ENCODE measurements at places on chromosomes 5 and 9.

GRCh38 chr5:80048084-80048780, 13.1 kb downstream of the THBS4 start:
- no peak for DNase-seq

DNA sequence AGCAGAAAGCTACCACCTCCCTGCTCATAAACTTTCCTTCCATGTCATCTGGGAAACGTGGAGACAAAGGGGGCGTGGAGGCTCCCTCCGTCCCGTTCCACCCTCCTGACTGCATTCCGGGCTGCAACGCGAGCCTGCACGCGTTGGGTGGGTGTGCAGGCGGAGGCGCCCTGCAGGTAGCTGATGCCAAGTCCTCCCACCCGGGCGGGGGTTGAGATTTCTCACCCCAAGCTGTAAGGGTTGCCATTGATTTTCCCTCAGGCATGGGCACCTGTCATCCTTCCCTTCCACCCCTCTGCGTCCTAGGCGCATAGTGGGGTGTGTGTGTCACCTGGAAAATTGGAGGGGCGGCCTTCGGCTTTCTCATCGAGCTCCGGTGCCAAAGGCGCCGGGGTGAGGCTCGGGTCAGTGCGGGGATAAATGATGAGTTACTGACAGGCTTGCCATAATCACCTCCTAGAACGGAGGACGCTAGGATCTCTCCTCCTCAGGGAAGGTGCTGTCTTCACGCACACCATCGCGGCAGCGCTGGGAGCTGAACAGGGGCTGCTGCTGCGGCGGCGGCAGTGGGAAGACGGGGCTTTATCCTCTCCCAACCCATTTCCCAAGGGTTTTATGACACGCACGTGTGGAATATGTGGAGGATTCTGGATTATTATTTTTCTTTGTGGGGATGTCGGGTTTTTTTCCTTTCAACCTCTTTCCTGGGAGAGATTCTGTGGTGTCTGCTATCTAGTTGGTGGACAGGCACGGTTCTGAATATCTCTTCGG, 973 bp downstream of the PLPPR1 start:
- DNase-seq, result no peak

DNA sequence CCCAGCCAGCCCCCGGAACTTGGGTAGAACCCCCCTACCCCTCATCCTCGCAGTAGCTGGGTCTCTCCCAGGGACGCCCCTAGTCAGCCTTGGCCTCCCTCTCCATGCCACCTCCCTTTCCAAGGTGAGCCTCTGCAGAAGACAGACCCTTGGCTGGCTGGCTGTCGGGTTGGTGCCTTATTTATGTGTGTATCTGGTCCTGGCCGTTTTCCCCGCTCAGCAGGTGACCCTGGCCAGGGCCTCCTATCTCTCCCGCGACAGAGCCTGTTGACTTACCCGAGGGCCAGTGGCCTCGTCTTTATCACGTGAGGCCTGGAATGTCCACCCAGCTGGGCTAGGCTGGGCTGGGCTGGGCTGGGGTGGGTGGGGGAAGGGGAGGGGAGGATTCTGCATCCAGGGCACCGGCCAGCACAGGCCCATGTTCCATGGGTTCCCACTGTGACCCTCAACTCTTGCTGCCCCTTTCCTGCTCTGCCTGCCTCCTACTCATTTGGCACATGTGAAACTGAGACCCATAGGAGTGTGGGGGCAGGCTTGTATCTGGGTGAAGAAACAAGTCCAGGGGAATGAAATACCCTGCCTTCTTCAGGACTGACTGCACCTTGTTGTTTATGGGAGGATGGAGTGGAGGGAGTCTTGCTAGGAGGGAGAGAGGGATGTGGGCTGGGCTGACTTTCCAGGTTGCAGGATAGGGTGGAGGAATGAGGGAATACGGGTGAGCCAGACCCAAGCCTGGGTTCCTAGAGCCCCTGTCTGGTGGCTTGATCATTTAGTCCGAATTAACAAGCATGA, 3.1 kb downstream of the CXXC5 start:
- no peak for DNase-seq

DNA sequence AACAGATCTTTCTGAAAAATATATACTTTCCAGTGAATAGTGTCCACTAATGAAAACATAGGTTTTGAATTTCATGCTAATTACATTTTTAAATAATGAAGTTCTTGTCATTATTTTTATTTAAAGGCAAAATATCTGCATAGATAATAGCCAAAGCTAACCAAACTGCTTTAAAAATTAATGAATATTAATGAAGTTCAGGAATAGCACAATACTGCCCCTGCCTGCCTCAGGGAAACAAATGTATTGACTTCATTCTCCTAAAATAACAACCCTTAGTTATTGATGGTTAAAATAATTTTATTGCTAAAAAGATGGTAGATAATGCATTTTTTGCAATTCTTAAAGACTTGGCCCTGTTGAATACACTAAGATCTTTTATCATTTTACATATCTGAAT, 103.6 kb upstream of the SSBP2 start:
- no peak for DNase-seq

GRCh38 chr9:27487927-27488326, 36.2 kb upstream of the IFNK start:
- DNase-seq, result no peak

DNA sequence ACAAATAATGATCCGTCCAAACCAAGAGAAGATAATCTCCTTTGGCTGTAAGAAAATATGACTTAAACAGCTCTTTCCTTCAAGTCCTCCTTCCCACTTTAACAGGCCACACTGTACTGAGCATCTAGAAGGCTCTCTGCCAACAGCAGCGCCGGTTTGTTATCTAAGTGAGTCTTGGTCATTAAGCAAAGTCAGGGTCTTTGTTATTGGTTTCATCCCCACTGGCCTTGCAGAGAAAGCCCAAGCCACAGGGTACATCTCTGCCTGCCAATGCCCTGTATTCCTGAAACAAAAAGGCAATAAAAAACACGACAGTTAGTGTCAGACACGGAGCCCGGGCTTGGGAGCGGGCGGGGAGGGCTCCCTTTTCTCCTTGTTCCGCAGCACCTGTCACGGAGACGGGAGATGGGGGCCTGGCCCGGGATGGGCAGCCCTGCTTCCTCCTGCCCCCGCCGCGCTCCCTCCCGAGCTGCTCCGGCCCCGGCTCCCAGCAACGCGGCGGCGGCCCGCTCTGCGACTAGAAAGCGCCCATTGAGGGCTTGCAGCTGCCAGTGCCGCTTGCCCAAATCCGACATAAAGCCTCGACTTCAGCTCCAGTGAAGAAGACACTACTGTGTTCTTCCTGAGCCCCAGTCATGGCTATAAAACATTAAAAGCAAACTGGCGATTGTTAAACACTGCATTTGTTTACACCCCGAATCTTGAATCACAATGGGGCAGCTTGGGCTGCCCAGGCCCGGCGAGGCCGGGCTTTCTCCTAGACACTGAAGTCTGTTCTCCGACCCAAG, 28.1 kb upstream of the PIK3R1 start:
- peak; percentile 49 for DNase-seq

DNA sequence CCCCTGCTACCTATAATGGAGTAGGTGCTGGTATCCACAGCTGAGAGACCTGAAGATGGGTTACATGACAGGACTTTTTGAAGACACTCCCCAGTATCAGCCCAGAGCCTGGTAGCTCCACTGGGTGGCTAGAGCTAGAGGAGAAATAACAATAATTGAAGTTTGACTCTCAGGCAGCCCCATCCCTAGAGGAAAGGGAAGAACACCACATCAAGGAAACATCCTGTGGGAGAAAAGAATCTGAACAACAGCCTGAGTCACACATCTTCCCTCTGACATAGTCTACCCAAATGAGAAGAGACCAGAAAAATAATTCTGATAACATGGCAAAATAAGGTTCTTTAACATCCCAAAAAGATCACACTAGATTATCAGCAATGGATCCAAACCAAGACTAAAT, 432.1 kb downstream of the CDH18 start:
- no peak for DNase-seq

GRCh38 chr5:173278172-173278571, 43.2 kb upstream of the NKX2-5 start:
- no peak for DNase-seq

GRCh38 chr5:169251333-169252084, 49.4 kb downstream of the SLIT3 start:
- no peak for DNase-seq

DNA sequence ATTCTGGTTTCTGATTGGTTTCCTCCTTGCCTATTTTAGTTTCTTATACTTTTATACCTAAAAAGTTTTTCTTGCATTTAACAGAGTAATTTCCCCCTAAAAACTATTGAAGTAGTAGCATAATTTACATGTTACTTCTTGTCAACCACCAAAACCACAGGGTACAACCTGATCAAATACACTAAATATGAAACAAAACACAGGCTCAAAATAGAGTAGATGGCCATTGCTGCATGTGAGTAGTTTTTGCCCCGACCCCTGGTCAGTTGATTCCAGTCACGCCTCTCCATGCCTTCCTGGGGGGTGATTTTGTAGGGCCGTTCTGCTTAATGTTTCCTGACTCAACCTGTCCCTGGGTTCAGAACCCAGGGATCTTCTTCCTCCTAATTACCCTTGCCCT, 101.8 kb downstream of the TLE4 start:
- no peak for DNase-seq

GRCh38 chr5:103283869-103284268, 25.3 kb downstream of the MACIR start:
- DNase-seq, result no peak

GRCh38 chr9:105024529-105024928, 96.6 kb upstream of the ABCA1 start:
- DNase-seq, result no peak

DNA sequence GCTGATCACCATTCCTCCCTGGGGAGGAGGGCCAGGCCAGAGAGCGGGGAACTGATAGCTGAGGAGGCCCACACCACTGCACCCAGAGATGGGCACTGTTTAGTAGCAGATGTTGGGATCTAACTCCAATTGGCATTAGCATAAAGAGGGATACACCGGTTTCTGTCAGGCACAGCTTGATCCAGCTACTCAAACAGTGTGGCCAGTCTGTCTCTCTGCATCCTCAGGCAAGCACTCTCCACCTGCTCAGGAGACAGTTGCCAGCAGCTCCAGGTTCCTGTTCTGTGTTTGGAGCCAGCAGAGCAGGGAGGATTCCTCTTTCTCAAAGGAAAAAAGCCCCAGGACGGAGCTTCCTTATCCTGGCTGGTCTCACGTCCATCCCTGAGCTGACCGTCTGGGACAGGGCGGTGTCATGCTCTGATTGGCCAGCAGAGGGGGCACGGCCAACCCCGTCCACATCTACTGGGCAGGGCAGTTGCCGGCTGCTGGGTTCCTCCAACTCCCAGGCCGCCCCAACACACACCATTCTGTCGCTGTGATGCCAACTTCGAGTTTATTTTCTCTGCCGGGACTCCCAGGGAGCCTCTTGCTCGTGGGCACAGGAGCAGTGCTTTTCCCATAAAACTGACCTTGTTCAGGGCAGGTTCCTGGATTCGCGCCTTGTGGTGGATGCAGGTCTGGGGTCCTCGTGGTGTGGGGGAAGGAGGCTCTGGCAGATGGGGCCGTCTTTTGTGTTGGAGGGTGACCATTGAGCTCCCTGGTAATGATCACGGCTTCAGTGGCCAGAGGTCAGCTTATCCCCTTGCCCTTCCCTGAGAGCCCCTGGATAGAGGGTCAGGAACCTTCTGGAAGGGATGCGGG, 47.9 kb downstream of the COL5A1 start:
- no peak for DNase-seq

DNA sequence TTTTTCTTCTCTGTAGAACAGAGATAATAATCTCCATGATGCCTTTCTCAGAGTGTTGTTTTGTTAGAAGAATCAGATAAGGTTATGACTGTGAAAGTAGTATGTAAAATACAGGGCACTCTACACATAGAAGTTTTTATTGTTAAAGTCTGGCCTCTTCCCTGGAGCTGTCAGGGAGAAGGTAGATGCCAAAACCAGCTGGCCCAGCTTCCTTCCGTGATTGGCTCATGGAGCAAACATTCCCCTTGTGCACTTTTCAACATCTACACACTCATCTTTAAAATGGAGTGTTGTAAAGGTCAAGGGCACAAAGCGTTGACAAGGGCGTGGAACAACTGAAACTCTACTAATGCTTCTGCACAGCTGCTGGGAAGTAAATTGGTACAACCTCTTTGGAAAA, 7.4 kb upstream of the RNF183 start:
- no peak for DNase-seq

DNA sequence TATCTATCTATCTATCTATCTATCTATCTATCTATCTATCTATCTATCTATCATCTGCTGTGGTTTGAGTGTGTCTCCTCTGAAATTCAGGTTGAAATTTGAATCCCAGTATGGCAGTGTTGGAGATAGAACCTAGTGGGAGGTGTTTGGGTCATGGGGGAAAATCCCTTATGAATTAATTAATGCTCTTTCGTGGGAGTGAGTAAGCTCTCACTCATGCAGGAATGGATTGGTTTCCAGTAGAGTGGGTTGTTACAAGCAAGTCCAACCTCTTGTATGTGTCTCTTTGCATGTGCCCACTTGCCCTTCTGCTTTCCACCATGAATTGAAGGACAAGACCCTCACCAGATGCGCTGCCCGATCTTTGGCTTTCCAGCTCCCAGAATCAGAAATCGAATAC, 113.0 kb downstream of the ANXA1 start:
- no peak for DNase-seq

DNA sequence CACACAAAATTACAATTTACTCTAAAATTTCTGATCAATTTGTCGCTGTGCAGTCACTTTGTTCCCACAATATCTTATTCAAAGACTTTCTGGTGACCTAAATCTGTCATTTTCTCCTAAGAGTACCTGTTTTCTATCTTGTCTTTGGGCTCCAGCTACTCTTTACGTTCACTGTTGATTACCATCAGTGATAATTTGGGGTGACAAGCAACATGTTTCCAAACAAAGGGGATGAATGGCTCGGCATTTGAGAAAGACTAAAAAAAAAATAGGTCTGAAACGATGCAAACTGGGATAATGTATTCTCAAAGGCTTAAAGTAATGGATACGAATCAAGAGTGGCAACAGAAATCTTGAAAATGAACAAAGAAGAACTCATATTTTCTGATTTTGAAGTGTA, 205.2 kb upstream of the DAB2 start:
- DNase-seq, result no peak

DNA sequence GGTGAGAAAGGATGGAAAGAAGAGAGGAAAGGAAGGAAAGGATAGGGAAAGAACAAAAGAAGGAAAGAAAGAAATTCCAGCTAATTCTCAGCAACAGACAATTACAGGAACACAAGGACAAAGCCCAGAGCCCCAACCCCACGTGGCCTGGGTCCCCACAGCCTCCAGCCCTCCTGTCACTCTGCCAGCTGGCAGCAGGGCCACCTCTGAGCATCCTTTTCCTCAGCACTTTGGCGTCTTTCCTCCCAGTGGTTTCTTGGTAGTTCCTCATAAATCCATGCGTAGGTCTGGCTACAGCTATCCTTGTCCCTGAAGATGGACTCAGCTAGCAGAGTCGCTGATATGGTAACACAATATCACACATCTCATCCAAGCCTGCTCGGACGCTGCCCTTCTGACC, 28.3 kb downstream of the ADAMTS2 start:
- DNase-seq, result no peak

- no peak for DNase-seq
Observed at GRCh38 chr5:170117736-170118135, 12.0 kb downstream of the FOXI1 start.

DNA sequence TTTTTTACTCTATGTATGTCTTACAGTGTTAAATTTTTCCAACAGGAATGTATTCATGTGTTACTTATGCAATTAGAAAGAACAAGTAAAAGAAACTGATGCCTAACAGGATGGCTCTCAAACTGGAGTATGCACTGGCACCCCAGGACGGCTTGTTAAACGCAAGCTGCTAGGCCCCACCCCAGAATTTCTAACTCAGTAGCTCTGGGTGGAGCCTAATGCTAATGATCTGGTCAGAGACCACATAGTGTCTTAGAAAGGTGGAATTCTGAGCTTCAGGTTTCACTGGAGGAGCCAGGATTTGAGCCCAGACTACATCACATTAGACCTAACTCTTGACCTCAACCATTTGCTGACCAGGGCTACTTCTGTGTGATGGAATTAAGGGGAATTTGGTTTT, 34.4 kb downstream of the SHC3 start:
- DNase-seq, result no peak

All from NCI-H1092 (cell line).